ENCODE measurements at places on chromosomes 1 and 21.

DNA sequence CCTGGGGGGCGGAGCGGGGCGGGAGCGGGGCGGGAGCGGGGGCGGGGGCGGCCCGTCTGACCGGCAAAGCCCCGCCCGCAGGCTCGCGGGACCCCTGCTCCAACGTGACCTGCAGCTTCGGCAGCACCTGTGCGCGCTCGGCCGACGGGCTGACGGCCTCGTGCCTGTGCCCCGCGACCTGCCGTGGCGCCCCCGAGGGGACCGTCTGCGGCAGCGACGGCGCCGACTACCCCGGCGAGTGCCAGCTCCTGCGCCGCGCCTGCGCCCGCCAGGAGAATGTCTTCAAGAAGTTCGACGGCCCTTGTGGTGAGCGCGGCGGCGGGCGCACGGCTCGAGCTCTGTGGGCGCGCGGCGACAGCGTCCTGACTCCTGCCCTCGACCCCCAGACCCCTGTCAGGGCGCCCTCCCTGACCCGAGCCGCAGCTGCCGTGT, 21.2 kb downstream of the AGRN start:
- no peak for DNase-seq

DNA sequence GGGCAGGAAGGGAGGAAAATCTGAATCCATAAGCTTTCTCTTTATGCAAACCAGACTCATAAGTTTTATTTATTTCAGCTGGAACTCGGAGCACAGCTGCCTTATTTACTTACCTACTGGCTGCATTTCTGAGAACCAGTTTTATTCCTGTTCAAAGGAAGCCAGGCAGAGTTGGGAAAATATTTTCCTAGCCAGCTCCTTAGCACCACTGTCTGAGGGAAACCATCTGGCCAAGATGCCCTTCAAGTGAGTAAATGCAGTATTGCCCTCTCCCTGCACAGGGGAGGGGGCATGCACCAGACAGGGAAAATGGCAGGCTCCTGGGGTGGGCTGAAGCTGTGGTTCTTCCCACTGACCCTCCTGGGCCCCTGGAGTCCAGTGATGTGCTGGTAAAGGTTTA, 28.9 kb upstream of the FMOD start:
- DNase-seq, result no peak

- no peak for DNase-seq
Measured at GRCh38 chr1:33323663-33324477, 3.0 kb upstream of the A3GALT2 start.

- no peak for DNase-seq
Measured at GRCh38 chr1:2529784-2530512, at the start of gene HES5. TSS of gene HES5 (minus strand) at chr1:2530263. CDS start at chr1:2530164, 99 bp downstream.

DNA sequence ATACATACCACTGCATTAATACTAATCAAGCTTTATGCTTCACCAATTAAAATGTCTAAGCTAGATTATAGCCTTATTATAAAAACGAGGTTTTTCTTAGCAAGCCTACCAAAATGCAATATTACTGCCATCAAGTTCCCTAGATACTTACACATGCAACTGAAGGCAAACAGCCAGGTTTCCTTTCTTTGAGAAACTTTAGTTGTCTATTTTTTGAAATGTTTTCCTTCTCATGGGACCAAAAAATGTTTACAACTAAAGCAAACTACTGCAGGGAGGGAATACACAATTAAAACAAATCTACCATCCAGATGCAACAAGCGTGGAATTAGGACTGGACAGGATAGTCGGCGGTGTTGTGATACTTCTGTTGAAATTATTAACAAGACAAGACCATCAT, 1.3 kb downstream of the ZNF644 start:
- no peak for DNase-seq

DNA sequence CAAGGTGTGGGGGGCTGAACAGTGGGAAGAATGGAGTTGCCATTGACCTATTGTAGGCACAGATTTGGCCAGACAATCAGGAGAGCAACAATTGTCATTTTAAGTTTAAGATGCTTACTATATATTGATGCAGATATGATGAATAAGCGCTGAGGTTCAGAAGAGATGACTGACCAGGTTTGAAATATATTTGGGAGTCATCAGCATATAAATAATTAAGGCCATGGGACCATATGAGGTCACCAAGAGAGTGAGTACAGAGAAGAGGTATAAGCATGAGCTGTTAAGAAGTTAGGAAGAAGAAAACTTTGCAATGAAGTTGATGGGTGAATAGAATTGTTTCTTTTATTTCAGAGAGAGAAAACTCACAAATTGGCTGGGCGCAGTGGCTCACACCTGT, 4.5 kb upstream of the GADD45A start:
- DNase-seq, result no peak

GRCh38 chr1:230160957-230161771, 94.1 kb downstream of the GALNT2 start:
- DNase-seq, result no peak

GRCh38 chr1:38708701-38709258, 150.8 kb downstream of the RRAGC start:
- DNase-seq, result no peak

DNA sequence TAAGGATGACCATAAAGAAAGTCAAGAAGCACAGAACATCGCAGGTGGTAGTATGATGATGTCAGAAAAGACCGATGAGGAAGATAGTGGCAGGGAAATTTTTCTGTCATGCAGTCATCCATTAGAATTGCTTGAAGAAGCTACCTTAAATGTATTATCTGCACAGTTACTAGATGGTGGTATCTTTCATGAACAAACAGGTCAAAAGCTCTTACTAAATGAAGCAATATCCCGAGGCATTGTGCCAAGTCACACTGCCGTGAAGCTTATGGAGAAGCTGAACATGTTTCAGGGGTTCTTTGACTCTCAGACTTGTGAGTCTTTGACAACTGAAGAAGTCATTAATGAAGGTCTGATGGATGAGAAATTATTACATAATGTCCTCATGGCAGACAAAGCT, 128.8 kb downstream of the MACF1 start:
- no peak for DNase-seq

DNA sequence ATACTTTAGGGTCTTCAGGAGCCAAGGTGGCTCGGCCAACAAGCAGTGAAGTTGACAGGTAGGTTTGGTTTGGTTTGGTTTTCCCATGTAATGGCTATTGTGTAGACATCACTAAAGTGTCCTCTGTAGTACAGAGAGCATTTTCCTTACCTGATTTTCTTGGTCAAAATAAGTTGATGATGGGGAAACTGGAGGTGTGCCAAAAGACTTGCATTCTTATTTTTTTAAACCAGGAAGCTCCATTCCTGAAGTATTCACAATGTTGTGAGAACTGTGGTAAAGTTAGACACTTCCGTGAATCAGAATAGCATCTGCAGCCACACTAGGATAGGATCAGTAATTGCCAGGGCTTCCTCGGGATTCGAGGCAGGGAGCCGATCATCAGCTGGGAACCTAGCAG, 2.9 kb downstream of the ZBTB37 start:
- DNase-seq, result no peak

- DNase-seq, result peak; percentile 4
Measured at GRCh38 chr1:97489834-97490233, 431.0 kb downstream of the DPYD start.

GRCh38 chr1:103110701-103111100, 2.4 kb upstream of the COL11A1 start:
- no peak for DNase-seq

DNA sequence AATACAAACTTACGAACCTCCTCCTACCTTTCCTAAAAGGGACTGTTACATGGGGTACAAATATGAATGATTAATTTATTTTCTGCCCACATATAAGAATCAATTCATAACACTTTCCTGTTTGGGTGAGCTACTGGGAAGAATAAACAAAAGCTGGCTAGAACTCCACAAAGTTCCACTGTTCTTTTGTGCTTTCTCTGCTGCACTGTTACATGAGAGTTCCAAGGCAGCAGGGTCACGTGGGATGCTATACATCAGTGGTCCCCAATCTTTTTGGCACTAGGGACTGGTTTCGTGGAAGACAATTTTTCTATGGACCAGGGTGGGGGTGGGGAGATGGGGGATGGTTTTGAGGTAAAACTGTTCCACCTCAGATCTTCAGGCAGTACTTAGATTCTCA, 2.2 kb upstream of the ANGPTL7 start:
- DNase-seq, result no peak

- DNase-seq, result no peak
Measured at GRCh38 chr1:166939741-166940375, 35.5 kb downstream of the ILDR2 start.

DNA sequence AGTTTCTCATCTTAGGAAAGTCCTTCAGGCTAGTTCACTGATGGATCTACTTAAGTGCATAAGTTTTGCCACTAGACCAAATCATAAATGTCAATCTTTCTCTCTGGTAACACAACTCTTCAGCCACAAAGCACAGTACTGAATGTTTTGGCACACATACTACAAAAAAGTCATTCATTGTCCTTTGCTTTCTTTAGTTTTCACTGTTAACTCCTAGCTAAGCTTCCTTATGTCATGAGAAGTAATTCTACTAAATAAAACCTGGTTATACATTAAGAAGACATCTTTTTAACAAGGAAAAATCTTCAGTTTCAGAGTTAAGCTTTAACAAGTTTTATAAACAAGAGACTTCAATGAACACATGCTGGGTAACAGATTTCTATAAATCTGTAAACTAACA, 379.2 kb upstream of the NFIA start:
- no peak for DNase-seq

DNA sequence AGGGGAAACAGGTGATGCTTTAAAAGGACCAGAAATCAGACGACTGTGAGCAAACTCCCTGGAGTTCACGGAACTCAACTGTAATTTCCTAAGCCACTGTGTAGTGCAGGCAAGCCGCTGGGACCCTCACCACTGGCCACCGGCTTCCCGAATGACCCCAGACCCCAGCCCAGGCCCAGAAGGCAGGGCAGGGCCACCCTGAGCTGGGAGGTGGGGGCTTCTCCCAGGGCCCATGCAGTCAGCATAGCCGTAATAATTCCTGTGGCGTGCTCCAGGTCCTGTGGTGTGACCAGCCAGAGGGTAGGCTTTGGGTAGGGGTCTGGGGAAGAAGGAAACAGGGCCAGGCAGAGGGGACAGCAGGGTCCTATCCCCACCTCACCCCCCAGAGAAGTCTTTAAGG, 3.5 kb upstream of the ARF1 start:
- no peak for DNase-seq

DNA sequence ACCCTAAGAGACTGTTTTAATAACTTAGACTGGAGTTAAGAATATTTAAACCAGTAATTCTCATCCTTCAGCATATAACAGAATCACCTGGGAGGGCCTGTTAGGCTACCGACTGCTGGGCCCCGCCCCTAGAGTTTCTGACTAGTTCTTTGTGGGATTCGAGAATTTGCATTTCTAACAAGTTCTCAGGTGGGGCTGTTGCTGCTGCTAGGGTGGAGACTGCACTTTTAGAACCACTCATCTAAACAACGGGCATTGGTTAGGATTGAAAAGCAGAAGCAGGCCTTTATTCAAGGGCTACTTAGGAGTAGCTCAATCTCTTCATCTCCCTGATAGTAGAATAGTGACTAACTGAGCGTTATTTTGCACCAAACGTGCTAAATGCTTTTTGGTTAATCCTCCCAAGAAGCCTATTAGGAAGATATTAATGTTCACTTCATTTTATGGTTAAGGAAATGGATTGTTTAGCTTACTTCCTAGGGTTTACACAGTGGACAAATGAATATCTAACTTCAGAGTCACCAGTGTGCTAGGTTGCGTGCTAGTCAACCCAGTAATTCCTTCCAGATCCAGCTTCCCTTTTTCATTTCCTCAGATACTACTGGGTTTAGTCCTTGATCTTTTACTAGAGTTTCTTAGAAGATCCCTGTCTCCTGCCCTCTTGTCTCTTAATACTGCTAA, 31.1 kb upstream of the UAP1 start:
- DNase-seq, result no peak

All from HFF-Myc (cell line).